Cardiac muscle cell (in vitro differentiated cells and primary cell): ENCODE measurements at places on chromosomes 13 and 19.

DNA sequence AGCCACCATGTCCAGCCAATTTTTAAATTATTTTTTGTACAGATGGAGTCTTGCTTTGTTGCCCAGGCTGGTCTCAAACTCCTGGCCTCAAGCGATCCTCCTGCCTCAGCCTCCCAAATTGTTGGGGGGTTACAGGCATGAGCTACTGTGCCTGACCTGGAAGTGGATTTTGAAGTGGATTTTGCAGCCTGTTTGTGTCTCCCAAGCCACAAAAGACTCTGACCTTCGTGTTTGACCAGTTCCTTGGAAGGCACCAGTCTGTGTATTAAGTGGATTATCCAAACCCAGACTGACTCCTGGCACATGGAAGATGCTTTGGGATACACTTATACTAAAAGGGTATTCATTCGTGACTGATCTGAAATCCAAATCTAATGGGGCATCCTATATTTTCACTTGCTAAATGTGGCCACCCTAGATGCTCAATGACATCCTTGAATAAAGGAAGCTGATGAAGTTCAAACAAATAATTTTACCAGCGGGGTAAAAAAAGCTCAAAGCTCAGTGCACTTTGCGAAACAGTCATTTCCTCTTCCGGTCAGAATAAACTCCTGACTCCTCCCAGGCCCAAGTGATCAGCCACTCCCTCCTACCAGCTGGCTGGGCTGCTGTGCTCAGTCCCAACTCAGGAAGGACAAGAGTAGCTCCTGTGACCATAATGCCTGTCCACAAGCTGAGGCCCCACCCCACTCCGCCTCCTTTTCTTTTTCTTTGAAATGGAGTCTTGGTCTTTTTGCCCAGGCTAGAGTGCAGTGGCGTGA, 32.6 kb upstream of the GATAD2A start:
- no peak for DNase-seq

GRCh38 chr13:111469916-111470506, 149.6 kb downstream of the TEX29 start:
- DNase-seq = no peak

GRCh38 chr13:38667526-38668109, 19.3 kb upstream of the FREM2 start:
- DNase-seq = no peak

DNA sequence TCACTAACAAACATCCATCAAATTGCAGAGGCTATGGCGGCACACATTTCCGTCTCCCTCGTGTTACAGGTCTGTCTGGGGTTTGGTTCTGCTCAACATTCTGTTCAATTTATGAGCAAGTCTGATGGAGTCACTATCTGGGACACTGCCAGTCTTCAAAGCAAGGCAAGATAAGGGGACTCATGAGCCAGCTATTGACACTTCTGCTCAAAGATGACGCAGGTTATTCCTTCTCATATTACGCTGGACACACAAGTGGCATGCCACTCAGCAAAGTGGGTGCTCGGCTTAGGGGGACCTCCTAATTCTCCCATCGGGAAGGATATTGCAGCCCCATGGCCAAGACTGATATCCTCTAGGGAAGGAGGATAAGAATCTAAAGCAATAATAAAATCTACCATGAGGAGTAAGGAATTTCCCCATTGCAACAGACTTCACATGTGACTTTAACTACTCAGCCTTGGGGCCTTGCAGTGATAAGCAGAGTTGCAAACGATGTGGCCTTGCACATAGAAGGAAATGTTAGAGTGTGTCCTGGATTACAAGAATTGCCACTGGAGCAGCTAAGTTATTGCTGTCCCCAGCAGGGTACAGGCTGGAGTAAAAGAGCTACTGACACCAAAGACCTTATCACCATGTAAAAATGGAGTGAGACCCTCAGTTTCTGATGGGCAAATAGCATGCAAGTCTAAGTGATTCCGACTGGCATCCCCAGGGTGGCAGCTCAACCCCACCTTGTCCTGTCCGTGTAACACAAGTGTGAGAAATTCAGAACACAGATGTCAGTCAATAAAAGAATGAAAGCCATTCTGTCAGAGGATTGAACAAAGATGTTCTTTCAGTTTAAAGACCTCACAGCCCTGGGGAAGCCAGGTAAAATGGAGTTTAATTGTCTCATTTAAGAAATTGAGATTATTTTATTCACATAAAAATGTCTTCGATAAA, 306.1 kb downstream of the IRS2 start:
- DNase-seq = peak; percentile 19

DNA sequence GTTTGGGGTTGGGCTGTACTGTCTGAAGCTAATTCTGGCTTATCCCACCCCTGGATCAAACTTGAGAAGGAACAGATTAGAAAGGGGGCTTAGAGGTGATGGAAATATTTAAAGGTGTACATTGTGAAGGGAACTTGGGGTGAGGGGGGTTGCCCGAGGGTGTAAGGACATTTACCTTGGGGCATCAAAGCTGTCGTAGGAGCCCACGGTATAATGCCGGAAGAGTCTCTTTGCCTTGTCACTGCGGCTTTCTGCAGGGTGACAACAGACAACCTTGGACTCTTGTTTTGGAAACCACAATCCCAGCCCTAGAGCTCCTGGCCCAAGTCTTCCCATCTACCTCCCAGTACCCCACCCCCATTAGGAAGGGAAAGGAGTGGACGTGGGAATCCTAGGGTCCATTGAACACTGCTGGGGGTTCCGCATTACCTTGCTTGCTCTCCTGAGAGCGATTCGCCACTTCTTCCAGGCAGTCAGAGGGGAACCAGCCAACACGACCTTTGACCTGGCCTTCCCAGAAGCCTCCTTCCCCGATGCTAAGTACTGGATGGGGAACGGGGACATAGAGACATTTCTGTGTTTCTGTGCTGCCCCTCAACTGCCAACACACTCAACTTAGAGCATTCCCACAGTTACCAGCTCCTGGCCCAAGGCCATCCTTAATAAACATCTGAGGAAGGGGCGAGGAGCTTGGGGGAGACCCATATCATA, 22.0 kb downstream of the SHANK1 start:
- DNase-seq = no peak

- DNase-seq = no peak
Observed at GRCh38 chr13:27821566-27821965, 29.3 kb downstream of the GSX1 start.

- DNase-seq = peak; percentile 79
Observed at GRCh38 chr19:39506944-39507714, 7.8 kb upstream of the SELENOV start.

DNA sequence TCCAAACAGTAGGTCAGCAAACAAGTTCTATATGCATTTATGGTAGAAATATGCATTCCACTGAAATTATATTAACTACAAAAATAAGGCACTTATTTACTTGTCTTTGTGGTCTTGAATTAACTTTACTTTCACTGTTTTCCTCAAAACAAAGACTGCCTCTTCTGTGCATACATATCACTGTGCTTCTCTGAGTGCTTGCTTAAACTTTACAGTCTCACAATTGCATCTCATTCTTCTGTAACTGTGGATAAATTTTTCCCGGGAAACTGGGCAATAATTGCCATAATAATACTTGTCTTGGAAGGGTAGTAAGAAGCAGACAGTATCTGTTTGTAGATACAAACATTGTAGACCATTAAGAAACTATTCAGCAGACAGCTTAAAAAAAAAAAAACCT, 38.4 kb downstream of the EFNB2 start:
- DNase-seq = no peak

GRCh38 chr19:5690955-5691821, 1.1 kb downstream of the RPL36 start:
- no peak for DNase-seq

DNA sequence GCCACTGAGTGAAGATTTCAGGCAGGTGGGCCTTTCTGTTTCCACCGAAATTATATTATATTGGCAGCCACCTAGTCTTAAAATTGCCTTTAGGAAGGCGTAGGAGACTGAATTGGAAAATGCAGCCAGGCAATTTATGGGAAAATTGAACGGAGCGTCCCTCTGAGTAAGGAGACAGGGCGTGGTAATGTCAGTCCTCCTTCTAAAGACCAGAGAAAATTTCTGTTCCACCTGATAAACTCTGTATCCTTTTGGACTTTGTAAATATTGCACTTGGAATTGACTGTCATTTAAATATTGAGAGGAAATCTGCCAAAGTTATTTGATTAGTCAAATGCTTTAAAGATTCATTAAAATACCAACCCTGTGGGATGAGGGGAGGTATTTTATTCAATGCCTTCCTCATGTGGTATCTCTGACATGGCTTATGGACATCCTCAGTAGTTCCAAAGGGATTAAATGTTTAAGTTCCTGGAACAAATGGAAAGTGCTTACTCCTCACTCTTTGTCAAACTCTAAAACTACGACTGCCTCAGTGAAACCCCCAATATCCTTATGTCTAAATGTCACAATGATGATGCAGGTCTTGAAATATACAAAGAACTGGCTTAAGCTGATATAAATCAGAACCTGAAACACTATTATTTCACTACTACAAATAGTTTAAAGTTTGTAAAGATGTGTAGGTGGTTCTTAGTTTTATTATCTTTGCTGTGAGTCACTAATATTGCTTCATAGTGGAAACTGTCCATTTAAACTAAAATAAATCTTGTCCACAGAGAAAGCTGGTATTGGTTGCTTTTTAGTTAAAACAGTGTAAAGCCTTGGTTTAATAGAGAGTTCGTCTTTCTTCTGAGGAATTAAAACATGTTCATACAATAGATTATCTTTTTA, 203.2 kb downstream of the FGF14 start:
- no peak for DNase-seq

DNA sequence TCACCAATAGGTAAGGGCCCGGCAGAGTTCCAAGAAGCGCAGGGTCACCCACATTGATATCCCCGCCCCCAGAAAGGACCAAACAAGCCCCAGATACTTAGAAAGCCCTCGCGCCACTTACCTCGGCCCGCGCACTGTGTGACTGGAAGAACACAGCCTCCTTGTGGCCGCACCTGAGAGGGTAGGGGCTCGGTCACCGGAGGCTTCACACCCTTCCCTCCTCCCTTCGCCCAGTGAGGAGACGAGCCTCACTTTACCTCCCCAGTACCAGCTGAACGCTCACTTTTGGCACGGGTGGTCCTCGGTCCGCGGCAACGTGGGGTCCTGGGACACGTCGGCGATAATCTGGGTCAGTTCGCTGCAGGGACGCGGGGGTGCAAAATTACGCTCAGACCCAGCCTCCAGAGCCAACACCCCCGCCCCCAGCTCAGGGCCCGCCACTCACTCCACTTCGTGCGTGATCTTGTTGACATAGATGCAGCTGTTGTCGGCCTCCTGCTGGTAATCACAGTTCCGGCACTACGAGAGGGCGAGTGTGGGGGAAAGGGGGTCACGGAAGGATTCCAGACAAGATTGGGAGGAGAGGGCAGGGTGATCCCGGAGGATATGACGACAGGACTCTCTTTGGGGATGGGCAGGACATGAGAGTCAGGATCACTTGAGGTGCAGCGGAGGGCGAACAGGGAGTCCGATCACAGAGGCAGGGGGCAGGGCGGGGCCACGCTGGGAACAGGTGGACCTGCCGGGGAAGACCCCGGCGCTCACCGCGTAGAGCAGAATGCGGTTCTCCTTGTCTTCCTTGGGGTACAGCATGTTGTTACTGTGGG, 568 bp downstream of the POLR2I start:
- peak; percentile 43 for DNase-seq

DNA sequence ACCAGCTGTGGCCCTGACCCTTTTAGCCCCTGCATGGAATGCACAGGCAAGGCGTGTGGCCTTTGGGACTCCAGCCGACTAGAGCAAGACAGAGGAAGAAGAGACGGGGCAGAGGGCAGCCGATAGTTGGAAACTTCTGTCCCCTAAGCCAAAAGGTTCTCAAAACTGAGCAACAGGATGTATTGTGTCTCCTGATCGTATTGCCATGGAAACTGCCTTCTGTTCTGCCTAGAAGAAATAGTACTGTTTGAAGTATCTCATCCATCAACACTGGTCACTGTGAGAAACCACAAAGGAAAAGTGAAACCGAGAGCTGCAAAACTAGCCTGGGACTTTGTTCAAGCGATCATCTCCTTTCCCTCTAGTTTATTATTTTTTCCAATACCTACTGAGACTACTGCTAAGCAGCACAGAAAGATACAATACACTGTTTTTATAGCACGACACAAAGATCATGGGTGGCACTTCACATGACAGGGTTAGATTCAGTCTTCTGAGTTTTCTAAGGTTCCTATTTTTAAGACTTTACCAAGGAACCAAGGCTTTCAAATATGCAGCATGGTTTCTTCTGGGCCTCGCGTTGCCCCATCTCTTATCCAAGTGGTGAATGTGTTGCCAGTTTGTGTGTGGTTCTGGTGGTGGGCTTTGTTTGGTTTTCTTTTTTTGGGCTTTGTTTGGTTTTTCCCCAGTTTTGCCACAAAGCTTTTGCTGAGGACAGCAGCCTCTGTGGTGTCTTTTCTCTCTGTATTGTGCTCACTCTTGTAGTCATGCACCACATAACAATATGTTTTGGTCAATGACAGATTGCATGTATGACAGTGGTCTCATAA, 49.3 kb upstream of the GPR183 start:
- peak; percentile 87 for DNase-seq

DNA sequence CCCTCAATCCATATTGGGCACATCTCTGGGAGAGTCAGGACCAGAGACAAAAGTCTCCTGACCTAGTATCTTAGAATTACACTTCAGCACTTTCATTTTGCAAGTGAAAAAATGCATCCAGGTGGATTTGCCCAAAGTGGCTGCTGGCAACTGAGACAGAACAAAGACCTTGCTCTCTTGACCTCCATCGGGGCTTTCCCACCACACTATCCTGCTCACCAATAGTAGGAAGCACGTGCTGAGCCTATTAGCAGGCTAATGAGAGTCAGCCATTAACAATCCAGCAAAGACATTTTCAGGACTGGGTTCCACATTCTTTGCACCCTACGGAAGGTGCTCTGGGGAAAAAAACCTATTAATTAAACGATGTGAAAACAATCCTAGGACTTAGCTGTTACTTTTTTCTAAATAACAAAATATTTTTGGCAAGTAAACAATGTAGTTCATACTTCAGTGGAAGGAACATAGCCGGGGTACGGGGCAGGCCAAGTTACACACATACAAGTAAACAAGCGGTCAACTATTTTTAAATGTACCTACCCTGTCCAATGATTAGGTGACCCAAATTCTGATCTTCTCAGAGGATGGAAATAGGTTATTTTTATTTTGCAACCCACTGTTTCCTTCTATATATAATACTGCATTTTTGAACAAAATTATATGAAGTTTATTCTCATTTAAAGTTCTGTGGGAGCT, 78.6 kb downstream of the CDADC1 start:
- no peak for DNase-seq

DNA sequence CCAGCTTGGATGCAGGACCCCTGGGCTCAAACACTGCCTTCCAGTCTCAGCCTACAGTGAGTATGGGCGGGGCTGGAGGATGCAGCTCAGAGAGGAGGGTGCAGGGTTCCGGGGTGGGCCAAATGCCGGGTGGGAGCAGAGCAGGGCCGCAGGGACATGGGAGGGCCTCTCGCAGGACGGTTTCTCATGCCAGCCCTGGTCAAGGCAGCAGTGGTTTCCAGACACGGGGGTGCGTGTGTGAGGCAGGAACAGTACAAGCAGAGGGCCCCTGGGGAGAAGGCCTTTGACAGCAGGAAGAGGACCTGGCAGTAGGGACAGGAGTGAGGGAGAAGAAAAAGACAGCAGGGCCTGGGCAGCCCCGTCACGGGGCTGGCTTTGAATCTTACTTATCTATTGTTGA, 34.1 kb downstream of the CRTC1 start:
- DNase-seq = no peak
